Panc1 (cell line): ENCODE measurements at places on chromosomes 13 and 19. TPM values are rescaled to one million over a fixed set of nuclear protein-coding genes. Genes with fewer than 3 reads are reported as not detected.

- peak; percentile 38 for DNase-seq
Measured at GRCh38 chr13:26184791-26185250, 37.3 kb downstream of the RNF6 start.

Gene SH2D3A
- 2.2 TPM for total RNA-seq

- no peak for DNase-seq
Measured at GRCh38 chr19:32171719-32172151, 173.7 kb upstream of the ZNF507 start.

DNA sequence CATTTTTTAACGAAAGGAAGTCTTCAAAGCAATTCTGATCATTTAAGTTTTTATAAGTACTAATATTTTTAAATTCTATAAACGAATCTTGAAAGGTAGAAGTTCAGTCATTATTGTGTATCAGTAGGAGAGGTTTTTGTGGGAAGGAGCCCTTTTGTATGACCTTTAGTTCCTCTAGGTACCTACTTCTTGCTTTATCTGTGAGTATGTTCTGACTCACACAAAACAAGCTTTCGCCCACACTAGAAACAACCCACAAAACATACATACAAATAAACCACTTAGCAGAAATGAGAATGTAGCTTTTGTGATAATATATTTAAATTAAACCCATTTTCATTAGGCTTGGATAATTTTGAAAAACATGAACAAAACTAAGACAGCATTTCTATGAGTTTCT, 27.8 kb downstream of the ERCC5 start:
- no peak for DNase-seq
